ENCODE measurements at places on chromosomes 6 and 20.

DNA sequence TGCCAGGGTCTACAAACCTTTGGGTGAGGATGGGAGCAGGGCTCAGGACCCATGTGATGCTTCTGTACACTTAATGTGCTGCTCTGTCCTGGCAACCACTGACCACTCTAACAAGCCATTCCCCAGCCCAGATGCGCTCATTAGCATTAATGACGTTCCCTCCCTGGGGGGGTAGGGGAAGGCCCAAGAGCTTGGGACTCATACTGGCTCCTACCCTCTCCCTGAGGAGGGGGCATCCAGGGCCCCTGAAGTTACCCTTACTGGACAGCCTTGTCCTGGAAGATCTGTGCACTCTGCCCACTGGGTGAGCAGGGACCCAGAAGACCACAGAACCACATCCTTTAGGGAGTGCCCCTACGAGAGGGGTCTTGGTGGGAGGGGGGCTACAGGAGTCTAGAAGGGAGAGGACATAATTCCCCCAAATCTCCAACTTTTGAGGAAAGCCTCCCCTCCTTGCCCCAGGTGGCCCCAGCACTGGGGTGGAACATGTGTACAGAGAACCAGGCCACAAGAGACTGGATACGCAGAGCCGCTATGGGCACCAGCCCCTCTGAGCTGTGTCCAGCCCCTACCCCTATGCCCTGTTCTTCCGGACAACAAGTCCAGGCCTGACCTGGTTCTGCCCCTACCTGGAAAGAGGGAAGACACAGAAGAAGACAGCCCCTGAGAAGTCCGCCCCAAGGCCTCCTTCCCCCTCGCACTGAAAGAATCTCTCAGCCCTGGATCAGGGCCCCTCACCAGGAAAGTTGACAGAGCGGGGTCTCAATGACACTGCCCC, 1.4 kb downstream of the TEAD3 start:
- no peak for DNase-seq

DNA sequence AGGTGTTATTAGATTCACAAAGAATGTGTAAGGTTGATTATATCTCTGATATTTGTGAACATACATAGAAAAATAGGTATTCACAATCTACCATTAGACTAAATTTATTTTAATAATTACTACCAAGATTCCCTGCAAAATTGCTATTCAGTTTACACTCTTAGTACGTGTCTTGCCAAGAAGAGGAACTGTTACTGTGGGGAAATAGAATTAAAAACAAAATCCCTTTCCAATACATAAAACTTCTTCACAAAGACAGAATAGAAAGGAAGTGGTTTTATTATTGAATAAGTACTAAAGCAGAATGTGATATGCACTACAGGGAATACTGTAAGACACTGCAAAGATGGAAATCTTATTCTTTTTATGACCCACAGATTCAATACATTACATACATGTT, 17.0 kb downstream of the RAB32 start:
- no peak for DNase-seq

DNA sequence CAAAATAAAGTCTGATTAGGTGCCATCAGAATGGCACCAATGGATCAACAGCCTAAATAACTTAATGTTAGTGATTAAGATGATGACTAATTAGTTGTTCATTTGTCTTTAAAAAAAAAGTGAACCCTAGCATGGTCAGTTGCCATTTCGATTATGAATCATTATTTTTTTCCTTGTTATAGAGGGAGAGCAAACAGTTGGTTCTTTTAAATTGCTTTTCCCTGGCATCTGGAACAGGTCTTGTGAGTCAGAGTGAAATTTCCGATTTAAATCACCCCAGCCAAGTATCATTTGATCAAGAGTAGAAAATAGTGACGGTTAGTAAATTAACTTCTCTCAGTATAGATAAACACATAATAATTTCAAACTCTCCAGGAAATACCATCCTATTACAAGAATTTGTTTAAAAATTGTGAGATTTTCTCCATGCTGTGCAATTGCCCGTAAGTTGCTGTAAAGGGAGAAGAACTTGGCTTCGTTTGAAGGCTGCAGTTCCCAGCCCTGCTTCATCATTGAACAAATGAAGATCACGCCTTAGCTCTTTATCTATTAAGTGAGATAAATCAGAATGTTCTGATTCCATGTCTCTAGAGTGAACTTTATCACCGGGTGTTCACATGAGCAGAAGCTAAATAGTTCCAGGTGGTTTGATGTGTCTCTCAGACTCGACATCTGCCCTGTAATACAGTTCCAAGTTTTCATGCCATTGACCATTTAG, 741.3 kb downstream of the DOK5 start:
- DNase-seq: no peak

DNA sequence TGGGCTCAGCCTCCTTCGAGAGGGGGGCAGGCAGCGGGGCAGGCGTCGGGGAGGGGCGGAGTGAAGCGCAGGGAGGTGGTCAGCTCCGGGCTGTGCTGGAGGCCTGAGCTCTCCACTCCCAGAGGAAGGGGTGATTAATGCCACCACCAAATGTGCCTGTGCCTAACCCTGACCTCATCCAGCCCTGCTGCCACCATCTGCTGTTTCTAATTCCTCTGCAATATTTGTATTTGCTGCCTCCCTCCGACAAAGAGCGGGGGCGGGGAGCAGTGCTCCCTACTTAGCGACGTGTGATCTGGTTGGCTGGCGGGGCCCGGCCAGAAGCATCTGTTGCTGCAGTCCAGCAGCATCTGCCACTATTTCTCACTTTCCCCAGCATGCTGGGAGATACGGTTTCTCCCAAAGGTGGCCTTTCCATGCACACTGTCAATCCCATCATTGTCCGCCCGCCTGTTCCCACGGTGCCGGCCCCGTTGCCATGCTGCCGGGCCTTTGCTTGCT, 47.0 kb downstream of the DLL1 start:
- no peak for DNase-seq

GRCh38 chr20:34956751-34957472, 1.2 kb downstream of the MYH7B start:
- DNase-seq: no peak

DNA sequence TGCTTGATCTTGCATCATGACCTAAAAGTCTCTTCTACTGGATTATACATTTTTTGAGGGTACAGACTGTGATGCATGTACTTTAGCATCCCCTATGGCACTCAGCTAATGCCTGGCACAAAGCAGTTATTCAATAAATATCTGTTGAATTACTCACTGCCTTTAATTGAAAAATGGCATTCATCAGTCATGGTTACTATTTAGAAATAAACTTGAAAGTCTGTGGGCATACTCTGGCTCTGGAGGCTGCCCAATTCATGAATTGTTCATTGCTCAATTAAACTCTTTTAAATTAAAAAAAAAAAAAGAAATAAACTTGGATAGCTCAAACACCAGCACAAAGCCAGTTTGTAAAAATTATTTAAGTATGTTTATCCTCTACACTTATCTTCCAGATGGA, 40.0 kb downstream of the HEBP2 start:
- DNase-seq: no peak

DNA sequence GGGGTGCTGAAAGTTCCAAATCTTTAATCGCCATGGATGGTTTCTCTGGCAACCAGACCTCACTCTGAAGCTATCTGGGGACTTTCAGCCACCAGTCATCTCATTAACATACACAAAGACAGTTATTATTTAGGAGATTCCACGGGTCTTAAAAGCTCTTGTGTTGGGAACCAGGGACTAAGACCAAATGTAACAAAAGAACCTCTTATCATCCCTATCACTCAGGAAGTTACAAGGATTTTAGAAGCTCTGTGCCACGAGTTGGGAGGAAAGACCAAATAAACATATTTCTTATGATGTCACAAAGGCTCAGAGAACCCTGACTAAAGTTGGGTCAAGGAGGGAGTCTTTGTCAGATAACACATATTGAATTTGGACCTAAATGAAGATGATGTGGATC, 17.7 kb downstream of the GPX6 start:
- no peak for DNase-seq

GRCh38 chr20:21509597-21510371, 4.1 kb downstream of the NKX2-2 start:
- no peak for DNase-seq

DNA sequence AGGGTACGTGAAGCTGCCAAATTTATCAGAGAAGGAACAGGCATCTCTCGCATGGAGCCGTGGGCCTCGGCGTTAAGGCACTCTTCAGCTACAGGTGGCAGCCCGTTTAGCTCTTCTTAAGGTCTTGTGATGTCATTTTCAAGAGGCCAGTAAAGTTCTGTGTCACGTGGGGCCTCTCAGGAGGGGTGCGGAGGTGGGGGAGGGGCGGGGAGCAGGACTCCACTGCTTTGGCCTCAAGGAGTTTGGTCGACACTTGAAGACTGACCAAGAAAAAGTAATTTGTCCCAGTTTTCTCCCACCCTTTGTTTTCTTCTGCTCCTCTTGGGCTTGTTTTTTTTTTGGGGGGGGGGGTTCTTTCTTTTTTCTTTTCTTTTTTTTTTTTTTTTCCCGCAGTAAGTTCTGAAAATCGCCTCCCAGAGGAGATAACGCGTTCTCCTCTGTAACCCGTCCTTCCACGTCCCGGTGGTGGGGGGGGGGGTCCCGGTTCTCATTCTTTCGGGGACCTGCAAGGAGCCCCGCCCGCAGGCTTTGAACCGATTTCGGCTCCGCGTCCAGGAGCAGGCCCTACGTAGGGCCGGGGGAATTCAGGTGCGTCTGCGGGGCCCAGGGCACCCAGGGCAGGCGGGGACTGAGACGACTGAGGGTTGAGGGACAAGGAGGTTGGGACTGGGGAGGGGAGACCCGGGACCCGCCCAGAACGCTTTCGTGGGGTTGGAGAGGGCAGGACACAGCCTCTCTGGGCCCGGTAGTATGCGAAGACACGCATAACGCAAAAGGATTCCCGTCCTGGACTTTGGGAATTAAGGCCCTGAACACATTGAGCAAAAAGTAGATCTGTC, 26.0 kb downstream of the GPX6 start:
- peak; percentile 38 for DNase-seq

GRCh38 chr6:160131636-160132296, 10.2 kb downstream of the SLC22A1 start:
- DNase-seq: no peak

GRCh38 chr6:88165844-88166492, at the start of gene CNR1:
Gene CNR1, minus strand, starts transcription at chr6:88166347. Its CDS starts 21,073 bp downstream, at chr6:88145274.
- DNase-seq: peak; percentile 8

GRCh38 chr20:7714549-7714948, 225.7 kb downstream of the HAO1 start:
- DNase-seq: no peak

DNA sequence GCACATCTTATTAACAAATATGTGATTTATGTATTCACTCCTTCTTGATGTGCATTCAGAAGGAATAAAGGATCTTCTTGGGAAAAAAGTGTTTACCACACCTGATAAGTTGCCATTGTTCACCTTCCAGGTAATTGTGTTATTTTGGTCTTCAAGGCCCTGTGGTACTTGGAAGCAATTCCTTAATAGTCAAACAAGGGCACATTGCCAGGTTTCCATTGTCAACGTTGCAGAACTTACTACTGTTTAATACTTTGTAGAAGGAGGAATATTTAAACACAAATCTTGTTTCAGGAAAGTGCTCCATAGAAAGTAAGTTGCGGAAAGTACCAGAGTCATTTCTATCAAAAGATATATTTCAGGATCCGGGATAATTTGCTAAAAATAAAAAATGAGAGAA, 129.5 kb upstream of the SGK1 start:
- no peak for DNase-seq

- no peak for DNase-seq
Measured at GRCh38 chr6:3822747-3823445, 26.3 kb upstream of the FAM50B start.

DNA sequence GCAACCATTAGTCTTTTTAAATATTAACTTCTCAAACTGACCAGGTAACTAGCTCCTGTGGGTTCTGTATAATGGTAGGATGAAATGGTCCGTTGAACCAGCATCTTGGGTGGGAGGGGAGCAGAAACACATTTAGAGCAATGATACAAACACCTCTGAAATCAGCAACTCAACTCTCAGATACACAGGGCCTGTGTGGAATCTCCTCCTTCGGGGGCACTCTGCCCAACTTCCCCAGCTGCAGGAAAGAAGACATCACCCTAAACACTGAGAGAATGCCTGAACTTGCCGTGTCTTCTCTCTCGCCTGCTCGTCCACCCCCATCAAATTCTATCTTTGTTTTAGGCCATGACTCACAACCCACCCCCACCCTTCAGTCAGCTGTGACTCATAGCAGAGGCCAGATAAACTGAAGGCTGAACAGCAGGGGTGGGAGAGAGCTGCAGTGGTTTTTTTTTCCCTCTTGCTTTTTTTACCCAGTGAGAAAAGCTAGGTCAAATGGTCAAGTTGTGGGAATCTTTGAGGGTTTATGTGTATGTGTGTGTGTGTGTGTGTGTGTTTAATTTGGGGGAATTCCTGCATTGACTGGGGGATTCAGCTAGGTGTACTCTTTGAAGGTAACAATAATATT, 593.4 kb upstream of the JAG1 start:
- DNase-seq: no peak

- peak; percentile 47 for DNase-seq
Measured at GRCh38 chr6:130020073-130020906, 1.9 kb downstream of the L3MBTL3 start.

DNA sequence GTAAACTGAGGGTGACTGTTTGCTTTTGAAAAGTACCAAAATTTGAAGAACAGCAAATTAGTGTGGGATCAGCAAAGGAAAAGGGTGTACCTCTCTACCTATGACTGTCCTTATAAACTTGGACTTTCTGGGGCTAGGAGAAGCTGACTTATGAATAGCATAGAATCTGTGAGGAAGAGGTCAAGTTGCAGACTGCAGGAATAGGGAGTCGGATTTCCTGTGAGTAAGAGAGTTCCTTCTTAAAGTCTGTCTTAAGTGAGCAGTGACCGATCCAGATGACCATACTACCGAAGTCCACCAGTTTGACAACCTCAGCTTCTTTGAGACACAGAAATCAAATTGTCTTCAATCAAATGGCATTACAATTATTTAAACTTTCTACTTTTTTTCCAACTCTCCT, 708.7 kb downstream of the UTRN start:
- no peak for DNase-seq

GRCh38 chr6:89311853-89312531, 3.1 kb downstream of the GABRR2 start:
- no peak for DNase-seq

- no peak for DNase-seq
Measured at GRCh38 chr6:93886416-93886815, 467.1 kb upstream of the EPHA7 start.

- DNase-seq: no peak
Measured at GRCh38 chr6:47670851-47671250, 27.5 kb upstream of the ADGRF4 start.

DNA sequence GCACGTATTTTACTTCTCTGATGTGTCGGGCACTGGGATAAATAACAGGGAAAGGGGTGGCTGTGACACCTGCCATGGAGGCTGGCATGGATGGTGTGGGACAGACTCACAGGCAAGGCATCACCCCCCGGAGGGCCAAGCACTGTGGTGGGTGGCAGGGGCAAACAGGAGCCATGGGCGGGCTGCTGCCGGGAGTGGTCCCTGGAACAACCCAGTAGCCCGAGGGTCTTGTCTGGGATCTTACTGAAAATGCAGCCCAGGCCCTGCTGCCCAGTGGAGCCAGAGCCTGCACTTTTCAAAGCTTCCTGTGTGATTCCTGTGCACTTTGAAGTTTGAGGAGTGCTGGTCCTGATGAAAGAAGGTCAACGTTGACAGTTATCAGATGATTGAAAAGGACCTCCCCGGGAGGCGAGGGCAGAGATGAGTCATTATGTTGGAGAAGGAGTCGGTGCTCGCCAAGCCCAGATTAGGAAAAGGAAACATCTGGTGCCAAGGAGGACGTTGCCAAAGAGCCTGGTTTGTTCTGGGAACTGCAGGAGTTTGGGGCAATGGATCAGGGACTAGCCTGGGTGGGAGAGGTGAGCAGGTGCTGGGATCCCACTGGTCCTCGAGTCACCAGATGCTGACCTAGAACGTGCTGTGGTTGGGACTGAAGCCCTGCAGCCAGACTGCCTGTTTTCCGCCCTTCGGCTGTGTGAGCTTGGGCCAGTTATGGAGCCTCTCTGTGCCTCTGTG, 130.0 kb upstream of the GGTLC1 start:
- DNase-seq: no peak

Data from activated naive CD4-positive, alpha-beta T cell treated with anti-CD3 and anti-CD28 coated beads, Interleukin-2, amount 50 U/mL, for 16 hours (primary cell).